ENCODE measurements at places on chromosomes 13 and 19. TPM values are rescaled to one million over a fixed set of nuclear protein-coding genes. Genes with fewer than 3 reads are reported as not detected.

ZNF729 gene
- total RNA-seq = 10.6 TPM

CABP5 gene
- 11.8 TPM for total RNA-seq

- DNase-seq = no peak
Observed at GRCh38 chr19:16089010-16089846, 12.9 kb downstream of the TPM4 start.

GRCh38 chr13:87084192-87084591 is 587.0 kb upstream of the SLITRK5 start:
- DNase-seq = no peak

DNA sequence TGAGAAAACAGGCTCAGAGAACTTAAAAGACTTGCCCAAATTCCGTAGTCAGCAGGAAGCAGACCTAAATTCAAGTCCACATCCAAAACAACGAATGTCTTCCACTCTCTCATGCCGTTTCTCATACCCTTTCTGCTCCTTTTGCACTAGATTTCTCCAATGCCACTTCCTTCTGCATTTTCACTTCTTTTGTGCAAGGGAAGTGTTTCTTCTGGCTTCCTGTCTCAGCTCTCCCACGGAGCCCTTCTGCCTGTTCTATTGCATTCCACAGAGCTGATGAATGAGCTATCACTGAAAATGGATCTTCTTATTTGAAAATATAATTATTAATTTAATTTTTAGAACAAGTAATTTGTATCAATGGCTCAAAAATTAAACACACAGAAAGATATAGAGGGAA is 56.1 kb upstream of the STK24 start:
- DNase-seq = peak; percentile 21
